AG09319 (cell line): ENCODE measurements at places on chromosomes 2 and 18.

GRCh38 chr2:2527148-2527547 is 196.1 kb upstream of the MYT1L start:
- DNase-seq, result no peak

DNA sequence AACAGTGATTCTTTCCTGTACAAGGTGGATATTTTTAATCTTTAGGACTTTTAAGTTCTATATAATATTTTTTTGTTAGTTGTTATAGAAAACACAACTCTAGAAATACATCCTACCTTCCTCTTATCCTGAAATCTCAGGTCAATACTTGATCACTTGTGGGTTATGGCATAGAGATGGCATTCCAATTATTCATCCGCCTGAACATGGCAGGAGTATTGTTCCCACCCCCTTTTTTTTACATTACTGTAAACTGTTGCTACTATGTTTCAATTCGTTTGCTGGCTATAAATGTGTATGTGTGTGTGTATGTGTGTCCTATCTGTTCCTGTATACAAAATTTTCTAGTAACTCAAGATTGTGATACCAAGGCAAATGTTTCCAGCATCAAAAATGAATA is 43.3 kb upstream of the FN1 start:
- DNase-seq, result no peak

DNA sequence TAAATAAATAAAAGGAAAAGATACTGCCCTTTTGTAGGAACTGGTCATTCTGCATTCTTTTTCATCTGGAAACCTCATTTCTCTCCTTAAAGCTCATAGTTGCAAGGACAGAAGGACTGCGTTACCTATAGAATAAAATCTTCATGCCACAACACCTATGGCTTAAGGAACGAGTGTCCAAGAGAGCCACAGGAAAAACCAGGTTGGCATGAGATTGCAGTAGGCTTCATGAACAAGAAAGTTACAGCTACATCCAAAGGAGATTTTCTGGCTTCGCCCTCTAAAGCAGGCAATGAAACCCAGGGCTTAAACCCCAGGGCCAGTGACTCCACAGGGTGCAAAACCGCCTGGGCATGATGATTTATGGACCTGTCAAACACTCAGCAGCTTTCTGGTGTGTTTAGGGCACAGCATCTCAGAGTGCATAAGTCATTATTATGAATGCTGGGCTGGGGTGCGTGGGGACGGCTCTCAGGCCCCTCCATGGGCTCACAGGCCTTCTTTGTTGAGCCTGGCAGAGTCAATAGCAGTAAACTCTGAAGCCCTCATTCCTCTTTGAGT is 30.7 kb upstream of the PIEZO2 start:
- no peak for DNase-seq

DNA sequence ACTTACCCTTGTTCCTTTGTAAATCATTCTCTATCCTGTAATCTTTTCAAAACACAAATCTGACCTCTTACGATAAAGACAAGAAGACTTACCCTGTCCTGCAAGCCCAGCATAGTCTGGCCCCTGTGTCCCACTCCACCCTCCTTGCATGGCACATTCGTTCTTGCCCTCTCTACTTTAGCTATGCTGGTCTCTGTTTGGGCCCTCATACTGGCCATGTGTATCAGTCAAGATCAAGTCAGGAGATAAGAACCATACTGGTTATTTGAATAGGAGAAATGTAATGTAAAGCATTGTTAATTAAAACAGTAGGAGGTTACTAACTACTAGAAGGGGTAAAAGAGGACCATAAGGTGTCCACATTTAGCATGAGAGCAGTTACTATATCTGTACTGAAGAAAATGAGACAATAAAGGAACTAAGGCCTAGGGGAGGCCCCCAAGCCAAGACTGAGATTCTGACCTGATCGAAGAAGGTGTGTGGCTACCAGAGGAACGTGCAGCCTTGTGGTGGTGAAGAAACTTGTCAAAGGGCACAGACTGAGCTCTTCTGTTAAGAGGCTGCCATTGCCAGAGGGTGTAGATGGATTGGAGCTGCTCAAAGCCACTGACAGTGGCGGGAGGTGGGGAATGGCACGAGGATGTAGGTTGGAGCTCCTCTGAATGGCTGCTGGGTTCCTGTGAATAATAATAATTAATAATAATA is 80.8 kb downstream of the KCTD18 start:
- DNase-seq, result no peak

DNA sequence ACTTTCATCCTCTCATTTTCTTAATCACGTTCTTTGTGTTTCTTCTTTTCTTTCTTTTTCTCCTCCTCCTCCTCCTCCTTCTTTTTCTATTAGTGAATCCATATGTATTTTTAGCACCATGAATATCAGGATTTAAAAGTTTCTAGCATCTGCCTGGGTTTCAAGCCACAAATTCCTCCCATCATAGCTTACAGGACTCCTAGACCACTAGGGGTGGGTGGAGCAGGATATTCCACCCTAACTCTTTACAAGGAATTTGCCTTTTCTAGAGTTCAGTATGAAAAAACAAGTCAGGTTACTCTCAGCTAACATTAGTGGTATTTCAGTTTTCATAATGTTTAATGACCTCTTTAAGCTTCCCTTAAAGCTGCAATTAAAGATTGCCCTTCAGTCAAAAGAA is 19.1 kb upstream of the LRRTM1 start:
- no peak for DNase-seq

DNA sequence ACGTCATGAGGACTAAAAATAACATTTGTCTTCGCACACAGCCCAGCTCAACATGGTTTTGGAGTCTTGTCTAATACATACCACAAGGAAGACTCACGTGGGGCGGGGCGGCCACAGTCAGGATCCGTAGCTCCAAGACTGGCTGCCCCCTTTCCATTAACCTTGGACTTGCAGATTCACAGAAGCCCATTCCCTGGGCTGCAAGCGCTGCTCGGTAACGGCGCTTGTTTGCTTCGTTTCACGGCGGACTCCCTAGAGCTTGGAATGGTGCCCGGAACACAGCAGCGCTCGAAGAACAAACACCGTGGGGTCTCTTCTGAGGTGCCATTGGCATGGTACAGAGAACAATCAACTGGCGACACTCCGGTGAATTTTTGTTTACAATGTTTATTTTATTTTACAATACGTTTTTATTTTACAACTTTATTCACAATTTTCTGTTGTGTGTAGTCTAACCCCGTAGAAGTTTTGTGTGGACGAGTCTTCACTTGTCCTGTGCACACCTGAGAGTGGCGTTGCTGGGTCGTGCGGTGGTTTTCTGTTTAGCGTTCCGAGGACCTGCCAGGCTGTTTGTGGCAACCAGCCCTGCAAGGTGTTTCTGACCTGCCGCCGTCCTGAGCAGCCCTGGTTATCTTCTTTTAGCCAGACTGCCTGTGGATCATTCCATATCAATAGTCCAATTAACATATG is 126.5 kb downstream of the GALR1 start:
- no peak for DNase-seq

DNA sequence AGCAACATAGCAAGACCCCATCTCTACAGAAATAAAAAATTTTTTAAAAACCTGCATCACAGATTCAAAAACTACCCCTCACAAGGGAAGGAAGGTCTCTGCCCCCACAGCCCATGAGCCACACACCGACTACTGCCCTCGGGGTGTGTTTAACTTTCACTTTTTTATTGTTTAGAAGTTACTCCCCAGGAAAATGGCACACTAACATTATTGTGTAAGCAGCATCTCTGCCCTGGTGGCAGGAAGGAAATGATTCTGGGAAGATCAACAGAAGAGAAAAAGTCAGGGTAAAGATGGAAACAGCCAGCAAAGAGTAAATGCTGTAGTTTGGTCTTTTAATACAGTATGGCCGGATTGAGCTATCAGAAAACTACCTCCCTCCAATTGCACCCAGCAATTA is 21.9 kb downstream of the TRABD2A start:
- no peak for DNase-seq
